SK-MEL-5 (cell line): ENCODE measurements at places on chromosomes 13 and 19.
A peak's percentile ranks its signal among the peaks of the same experiment; 100 is the strongest.

DNA sequence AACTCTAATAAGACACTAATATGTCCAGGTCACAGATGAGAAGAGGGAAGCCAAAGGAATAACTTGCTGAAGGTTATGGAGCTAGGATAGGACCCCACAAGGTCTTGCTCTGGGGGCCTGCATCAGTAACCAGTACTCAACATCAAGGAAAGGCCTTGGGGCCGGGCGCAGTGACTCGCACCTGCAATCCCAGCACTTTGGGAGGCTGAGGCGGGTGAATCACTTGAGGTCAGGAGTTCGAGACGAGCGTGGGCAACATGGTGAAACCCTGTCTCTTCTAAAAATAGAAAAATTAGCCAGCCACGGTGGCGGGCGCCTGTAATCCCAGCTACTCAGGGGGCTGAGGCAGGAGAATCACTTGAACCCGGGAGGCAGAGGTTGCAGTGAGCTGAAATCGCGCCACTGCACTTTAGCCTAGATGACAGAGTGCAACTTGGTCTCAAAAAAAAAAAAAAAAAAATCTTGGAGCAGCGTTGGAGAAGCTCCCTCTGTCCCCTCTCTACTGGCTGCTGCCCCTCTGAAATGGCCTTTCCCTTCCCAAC is 1.8 kb downstream of the LONP1 start:
- DNase-seq = no peak

DNA sequence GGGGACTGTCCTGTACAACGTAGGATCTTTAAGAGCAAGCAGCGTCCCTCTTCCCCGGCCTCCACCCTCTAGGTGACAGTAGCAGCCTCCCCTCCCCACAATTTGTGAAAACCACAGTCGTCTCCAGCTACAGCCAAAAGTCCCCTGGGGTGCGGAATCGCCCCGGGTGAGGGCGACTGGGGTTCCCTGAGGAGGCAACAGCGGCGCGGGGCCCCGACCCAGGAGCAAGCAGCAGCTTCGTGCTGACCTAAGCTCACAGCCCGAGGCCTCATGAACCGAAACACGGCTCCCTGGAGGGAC is 322 bp downstream of the ZNF558 start:
- no peak for DNase-seq

DNA sequence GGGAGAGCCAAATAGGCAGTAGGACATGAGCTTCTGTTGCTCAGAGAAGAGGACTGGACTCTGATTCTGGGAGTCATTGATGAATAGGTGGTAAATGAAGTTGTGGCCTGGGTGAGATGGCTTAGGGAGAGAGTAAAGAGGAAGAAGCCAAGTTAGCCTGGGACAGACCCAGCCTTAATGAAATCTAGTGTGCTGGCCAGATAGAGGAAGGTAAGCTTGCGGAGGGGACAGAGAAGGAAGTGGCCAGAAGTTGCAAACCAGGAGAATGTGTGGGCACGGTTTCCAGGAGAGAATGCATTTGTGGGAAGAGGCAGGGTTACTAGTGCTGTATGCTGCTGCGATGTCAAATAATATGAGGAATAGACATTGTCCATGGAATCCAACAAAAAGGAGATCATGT is 83.3 kb upstream of the OLFM4 start:
- DNase-seq = no peak

- no peak for DNase-seq
These were observed 63.1 kb upstream of the RNF113B start for GRCh38 chr13:98240135-98240534.

DNA sequence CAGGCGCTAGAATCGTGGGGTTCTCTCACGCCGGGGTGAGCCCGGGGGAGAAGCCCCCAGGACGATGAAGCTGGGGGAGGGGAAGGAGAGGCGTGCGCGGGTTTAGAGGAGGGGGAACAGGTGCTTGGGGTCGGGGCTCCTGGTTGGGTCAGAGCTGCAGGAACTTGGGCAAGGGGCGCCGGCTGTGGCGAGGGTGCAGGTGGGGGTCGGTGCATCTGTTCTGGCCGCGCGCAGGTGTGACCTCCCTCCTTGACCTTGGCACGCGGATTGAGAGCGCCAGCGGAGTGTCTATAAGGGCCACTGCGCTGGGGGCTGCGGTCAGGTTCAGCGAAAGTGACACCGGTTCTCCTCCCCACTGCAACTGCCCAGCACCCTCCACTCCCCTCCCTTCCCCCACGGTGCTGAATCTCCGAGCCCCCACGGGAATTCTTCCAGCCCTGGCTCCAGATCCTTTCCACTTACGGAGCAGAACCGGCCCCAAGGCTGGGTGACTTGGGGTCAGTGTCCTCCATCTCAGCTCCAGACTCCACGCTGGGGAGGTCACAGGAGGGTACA is 618 bp downstream of the TMEM38A start:
- DNase-seq = no peak

DNA sequence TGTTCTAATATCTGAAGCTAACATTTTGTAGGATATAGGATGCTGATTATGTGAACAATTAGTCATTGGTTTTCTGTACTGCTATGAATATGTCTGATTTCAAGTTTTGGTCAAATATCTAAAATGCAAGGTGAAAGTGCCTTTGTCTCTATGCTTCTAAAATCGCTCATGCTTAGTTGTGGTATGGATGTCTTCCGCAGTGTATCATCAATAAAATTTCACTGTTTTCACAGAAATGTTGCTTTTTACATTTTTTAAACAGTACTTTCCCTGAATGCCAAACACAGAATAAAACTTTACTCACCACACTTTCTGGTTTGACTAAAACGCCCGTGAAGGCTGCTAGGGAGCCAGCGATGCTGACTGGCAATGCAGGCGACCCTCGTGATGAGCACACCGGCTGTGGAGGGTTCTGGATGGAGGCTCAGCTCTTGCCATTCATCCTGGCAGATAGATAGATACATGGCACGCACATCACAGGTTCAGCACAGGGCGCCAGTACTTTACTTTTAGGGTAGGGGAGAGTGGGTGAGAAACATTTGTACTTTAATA is 40.1 kb downstream of the SLC7A9 start:
- DNase-seq = no peak

- no peak for DNase-seq
These were observed 7.2 kb downstream of the VASP start for GRCh38 chr19:45514376-45515051.

DNA sequence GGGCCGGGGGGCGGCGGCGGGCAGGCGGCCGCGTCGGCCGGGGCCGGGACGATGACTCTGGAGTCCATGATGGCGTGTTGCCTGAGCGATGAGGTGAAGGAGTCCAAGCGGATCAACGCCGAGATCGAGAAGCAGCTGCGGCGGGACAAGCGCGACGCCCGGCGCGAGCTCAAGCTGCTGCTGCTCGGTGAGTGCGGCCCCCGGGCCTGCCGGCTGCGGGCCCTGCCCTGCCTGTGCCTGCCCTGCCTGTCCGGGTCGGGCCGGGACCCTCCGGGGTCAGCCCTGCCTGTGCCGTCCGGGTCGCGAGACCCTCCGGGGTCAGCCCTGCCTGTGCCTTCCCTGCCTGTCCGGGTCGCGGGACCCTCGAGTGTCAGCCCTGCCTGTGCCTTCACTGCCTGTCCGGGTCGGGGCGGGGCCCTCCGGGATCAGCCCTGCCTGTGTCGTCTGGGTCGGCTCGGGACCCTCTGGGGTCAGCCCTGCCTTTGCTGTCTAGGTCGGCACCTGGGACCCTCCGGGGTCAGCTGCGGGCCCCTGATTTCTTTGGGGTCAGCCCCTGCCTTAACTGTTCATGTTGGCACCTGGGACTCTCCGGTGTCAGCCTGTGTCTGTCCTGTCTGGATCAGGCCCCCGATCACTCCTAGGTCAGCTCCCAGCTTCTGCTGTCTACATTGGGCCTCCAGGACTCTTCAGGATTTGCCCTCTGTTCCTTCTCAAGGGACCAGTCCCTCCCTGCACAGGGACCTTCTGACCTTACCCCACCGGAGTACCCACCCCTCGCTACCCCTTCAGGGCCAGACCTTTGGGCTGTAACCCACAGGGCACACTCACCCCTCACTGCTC is 659 bp downstream of the GNA11 start:
- DNase-seq = no peak

GRCh38 chr19:23917856-23918255 is 3.2 kb downstream of the ZNF726 start:
- DNase-seq = no peak

DNA sequence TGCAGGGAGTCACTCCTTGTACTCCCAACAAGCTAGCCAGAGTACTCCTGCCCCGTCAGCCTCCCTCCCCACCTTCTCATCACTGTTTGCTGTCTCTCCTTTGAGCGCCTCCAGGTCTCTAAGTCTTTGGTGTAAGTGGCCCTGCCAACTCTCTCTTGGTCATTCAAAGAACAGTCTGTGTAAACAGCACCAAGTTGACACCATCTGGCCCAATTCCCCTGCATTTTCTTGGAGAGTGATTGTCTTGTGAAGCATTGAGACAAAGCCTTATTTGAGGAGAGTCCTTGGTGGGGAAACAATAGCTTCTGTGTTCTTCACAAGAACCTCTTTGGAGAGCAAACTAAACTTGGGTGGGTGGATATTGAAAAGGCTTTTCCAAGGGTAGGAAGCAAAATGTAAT is 114.6 kb upstream of the RNF113B start:
- DNase-seq = peak; percentile 100

DNA sequence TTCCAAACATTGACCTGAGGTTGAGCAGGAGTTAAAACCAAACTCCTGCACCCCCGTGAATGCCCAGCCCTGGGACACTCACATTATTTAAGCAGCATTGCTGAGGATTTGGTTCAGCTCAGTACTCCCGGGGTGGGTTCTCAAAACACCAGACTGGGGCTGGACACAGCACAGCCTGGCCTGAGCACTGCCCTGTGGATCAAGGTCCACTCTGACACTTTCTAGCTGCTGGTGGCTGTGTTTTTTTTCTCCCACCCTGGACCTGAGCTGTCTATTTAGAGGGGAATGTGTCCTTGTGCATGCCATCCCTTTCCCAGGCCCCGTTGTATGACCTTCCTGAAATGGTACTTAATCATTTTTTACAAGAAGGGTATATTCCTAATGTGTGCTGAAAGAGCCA is 94.7 kb upstream of the GJB6 start:
- no peak for DNase-seq

GRCh38 chr13:42715909-42716308 is 65.5 kb upstream of the FAM216B start:
- DNase-seq = no peak

- no peak for DNase-seq
These were observed 30.8 kb downstream of the USPL1 start for GRCh38 chr13:30648522-30649012.
